ENCODE measurements at places on chromosomes 12 and 14.

DNA sequence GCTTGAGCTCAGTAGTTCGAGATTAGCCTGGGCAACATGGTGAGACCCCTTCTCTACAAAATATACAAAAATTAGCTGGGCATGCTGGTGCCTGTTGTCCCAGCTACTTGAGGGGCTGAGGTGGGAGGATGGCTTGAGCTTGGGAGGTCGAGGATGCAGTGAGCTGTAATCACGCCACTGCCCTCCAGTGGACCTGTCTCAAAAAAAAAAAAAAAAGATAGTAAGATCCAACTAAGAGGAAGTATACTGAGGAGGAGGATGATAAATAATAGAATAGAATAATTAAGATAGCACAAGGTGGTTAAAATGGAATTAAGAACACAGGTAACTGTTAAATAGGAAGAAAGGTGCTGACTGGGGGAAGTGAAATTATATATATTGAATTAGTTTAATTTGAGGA is 37.0 kb upstream of the BAZ1A start:
- DNase-seq = no peak

DNA sequence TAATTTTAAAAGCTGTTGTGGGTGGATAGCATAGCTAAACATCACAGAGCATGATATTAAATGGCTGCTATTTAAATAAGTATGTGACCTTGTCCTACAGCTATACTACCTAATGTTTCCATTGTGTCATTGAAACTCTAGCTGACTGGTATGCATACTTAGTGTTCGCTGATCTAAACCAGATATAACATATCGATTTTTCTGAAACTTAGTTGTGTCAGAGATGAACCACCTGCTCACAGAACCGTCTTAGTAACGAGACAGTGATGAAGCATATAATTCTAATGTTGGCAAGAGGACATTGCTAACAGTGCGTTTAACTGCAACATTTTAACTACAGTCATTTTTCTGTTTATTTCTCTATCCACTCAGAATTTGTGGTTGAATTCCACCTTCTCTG is 36.1 kb upstream of the NUAK1 start:
- no peak for DNase-seq

DNA sequence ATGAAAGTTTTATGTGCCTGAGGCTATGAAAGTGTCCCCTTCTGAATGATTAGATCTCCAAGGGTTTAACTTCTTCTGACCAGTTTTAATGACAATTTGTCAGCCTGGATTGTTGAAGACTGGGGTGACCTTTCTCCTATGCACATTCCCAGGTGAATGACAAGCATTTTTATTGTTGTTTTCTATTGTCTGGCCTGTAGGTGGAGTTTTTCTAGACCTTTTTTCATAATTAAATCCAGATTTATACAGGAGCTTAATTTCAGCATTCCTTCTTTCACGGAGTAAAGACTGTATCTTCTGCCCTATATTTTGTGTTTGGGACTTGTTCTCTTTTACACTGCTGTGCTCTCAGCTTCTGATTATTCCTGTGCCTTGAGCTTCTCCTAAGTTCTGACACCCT is 125.0 kb upstream of the FAR2 start:
- no peak for DNase-seq

DNA sequence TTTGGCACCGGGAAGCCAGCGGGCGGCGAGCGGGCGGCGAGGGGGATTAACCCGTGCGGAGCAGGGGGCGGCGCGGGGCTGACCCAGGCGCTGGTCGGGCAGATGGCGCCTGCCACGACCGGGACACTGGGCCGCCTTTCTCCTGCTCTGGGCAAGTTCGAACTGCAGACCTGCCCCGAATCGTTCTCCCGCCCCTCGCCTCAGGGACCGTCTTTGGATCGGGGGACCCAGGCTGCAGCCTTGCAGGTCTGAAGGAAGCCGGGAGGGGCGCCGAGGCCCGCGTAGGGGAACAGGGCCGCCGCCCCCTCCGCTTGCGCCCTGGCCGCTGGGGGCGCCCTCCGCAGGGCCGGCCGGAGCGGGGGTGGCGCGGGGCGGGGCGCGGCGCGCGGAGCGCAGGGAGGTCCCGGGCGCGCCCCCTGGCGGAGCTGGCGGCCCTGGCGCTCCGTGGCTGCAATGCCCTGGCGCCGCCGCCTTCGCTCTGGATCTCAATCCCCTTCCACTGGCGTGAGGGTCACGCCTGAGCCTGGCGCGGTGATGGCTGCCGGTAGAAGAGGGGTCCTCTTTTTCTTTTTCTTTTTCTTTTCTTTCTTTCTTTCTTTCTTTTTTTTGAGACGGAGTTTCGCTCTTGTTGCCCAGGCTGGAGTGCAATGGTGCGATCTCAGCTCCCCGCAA is 449 bp upstream of the LTBP2 start:
- DNase-seq = peak; percentile 73

- DNase-seq = no peak
Observed at GRCh38 chr14:70448633-70449340, 3.2 kb upstream of the ADAM21 start.

- DNase-seq = no peak
Observed at GRCh38 chr14:39988939-39989338, 556.7 kb upstream of the FBXO33 start.

- no peak for DNase-seq
Observed at GRCh38 chr12:30930641-30931040, 4.1 kb downstream of the TSPAN11 start.

GRCh38 chr14:103121121-103121845 is 2.0 kb upstream of the TNFAIP2 start:
- no peak for DNase-seq

DNA sequence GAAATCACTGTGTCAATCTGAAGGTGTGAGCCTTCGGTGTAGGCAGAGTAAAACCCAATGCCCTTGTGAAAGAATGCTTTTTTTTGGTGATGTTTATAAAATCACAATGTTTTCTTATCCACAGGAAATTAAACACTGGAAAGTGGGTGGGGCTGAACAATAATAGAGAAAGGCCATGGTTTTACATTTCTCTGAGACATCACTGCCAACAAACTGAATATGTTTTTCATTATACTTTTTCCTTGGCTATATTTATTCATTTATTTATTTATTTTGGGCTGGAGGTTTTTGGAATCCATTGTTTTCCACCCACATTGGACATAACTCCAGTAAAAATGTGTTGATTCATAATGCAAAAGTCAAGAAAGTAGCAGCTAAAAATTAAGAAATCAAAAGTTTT is 16.9 kb downstream of the LRRK2 start:
- DNase-seq = no peak

DNA sequence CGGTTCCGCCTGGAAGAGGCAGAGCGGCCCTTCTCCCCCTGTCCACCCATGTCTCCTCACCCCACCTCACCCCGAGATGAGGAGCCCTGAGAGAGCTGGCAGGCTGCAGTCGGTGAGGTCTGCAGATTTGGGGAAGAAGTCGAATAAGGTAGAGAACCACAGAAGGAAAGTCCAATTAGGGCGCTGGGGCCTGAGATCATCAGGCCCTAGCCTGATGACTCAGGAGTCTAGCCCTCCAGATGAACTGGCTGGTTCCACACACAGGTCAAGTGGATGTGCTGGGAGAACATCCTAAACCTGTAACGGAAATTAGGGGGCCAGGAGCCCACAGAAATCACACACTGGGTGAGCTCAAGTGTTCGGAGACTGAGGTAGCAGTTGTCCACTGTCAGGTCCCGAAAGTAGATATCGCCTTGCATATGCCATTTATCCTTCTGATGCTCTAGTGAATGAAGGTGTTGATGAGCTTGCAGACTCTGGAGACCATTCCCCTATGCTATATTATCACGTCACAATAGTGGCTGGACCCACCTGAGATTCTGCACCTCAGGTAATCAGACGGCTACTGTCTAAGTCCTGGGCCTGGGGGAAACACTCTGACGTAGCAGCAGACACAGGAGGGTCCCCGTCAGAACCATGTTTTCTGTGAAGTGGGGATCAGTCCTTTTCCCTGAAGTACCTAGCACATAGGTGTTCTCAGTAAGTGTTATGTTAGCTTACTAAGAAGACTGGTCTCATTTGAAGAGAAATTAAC is 886 bp upstream of the METTL17 start:
- no peak for DNase-seq

DNA sequence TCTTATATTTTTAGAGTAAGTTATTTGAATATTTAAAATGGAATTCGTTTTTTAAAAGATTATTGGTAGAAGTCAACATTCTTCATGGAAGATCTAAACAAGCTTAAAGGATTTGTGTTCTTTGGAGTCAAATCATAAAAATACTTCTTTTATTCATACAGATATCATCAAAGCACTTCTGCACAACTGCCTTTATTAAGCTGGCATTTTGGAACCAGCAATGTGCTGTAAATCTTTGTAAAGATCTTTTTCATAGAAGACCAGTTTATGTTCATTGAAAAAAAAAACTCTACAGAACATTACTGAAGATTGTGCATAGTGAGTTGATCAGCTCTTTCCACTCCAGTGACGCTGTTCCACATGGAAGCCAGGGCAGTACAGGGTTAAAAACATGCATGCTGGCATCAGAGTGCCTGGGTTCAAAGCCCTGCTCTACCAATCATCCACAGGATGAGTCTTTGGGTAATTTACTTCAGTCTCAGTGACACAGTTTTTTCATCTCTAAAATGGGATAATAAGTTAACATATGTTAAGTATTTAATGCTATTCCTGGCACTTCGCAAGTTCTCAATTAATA is 109.6 kb upstream of the SLC38A4 start:
- no peak for DNase-seq

DNA sequence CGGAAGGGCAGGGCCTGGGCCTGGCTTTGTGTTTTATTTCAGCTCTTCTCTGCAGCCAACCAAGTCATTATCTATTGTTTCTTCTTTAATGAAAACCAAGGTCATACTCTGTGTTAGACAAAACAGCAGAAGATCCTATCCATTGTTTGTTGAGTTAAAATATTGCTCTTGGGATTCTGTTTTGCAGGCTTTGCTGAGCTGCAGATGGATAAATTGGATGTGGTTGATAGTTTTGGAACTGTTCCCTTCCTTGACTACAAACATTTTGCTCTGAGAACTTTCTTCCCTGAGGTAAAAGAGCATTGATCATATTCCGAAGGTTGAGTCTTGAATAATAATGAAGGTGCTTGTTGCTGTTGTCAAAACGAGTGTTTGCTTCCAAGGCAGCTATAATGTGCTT is 106.6 kb downstream of the PLXNC1 start:
- DNase-seq = no peak

DNA sequence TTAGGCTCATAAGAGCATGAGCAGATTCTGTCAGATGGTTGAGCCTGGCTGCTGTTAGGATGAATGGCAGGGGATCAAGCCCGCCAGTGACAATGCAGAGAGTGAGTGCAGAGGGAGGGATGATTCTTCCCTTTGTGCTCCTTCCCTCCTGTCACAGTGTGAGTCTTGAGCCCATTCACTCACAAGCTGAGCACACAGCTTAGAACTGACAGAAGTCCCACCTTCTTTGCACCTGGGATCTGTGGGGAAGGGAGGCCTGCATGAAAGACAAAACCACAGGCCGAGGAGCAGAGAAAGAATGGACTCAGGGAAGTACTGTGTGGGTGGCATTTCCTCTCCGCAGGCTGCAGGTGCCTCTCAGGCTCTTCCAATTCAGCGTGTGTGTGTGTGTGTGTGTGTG is 160.6 kb downstream of the KCNA5 start:
- DNase-seq = no peak

- no peak for DNase-seq
Observed at GRCh38 chr12:76329159-76329558, 19.1 kb downstream of the BBS10 start.

Measured in stimulated activated CD8-positive, alpha-beta memory T cell treated with anti-CD3 and anti-CD28 coated beads, Interleukin-15, amount 100 ng/mL, for 24 hours (primary cell).